ENCODE measurements at places on chromosomes 2 and 18.
A peak's percentile ranks its signal among the peaks of the same experiment; 100 is the strongest.

DNA sequence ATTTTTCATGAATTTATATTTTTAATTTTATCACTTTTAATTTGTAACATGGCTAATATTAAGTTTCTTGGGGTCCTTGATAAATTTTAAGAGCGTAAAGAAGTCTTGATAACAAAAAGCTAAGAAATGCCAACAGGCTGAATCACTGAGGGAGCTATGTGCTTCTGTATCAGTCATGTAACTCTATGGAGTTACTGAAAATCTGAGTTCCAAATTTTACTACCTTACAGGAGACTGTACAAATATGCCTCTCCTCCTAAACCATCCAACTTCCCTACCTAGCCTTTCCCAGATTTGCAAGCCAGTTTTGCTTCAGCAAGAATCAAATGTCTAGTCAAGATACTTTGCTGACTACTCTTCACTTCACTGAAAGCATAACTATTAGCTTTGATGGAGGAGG, 35.7 kb downstream of the FEZ2 start:
- DNase-seq, result no peak

GRCh38 chr2:190303647-190304046, 16.0 kb downstream of the HIBCH start:
- DNase-seq, result no peak

DNA sequence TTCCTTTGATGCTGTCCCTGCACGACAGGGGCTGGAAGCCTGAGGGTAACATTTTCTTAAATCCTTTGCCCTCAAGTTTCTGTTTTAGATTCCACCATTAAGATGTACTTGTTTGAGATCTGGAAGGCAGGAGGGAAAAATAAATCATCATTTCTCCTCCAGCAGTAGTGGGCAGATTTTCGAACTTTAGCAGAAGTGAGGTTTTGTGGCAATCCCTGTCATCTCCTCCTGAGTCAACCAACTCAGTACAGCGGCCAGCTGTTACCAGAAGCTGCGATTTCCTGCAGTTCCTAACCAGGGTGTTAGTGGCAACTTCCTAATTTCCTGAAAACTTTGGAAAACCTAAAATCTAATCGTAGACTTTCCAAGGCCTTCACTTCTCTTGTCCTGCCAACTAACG, 517.2 kb upstream of the ACVR2A start:
- DNase-seq, result no peak

- DNase-seq, result peak; percentile 47
Observed at GRCh38 chr2:72694715-72695496, 130.9 kb downstream of the EXOC6B start.

- no peak for DNase-seq
Observed at GRCh38 chr18:61531182-61531581, 198.0 kb downstream of the CDH20 start.

GRCh38 chr18:56314396-56314795, 324.0 kb downstream of the TXNL1 start:
- DNase-seq, result no peak

DNA sequence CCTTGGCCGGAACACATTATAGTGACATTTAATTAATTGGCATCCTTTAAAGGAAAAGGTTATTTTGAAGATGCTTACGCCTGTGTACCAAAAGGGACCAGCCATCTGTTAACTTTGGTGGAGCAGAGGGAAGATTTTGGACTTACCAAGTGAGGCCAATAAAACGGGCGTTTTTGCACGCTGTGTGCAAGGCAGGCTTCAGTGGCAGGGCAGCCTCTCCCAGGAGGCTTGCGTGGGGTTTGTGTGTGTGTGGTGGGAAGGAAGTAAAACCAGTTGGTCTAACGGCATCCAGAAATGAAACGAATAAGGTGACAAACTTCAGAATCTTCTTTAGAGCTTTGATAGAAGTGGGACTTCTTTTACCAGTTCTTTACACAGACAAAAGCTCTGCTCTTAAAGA, 191.7 kb downstream of the PRKCE start:
- DNase-seq, result no peak

DNA sequence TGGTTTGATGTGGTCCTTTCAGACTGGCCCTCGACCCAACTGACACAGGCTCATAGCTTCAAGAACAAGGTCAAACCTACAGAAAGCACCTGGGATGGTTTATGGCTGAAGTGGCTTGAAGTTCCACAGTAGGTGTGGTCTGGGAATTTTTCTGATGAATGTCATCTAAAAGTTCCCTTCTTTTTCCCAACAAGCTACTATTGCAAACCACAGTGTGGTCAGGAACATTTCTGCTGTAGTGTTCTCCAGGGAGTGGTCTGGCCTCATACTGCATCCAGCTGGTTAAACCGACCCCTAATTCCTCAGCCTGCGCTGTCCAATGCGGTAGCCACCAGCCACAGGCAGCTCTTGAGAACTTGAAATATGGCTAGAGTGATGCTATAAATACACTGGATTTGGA, 92.7 kb downstream of the FAM124B start:
- DNase-seq, result no peak

DNA sequence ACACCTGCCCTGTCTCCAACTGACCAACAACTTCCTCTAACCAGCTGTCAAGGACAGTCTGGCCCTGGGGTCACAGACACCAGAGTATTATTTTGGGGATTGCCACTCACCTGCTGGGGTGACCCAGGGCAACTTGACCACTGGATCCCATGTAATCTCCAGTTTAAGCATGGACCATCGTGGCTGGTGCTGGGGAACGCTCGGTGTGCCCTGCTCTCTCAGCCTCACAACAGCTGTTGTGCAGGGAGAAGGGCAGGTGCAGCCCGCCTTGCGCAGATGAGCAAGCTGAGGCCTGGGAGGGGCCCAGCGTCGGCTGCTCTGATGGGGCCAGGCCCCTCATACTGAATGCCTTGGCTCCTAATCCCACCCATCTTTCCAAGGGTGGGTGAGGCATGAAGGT, 21.0 kb upstream of the INHBB start:
- no peak for DNase-seq

DNA sequence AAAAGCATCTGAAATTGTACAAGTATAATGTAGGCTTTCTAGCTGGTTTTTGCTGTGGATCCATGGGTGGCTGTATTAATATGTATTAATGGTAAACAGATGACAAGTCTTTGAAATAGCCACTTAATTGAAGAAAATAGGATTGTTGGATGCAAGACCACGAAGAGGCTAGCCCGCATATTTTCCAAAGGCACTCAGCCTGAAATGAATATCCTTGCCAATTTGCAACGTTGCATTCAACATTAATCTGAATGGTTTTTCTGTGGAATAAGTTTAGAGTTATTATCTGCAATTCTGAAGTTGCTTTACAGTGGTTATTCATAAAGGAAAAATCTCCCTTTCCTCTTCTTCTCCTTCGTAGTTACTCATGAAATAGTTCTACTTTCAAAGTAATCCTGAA, 86.2 kb upstream of the SPATS2L start:
- no peak for DNase-seq

GRCh38 chr2:23745068-23745725, 181.7 kb downstream of the ATAD2B start:
- no peak for DNase-seq

GRCh38 chr18:70469916-70470315, 181.1 kb downstream of the SOCS6 start:
- DNase-seq, result no peak

- no peak for DNase-seq
Observed at GRCh38 chr2:132779206-132779721, 109.3 kb upstream of the LYPD1 start.

All from ELF-1 (cell line).